ENCODE measurements at places on chromosomes 16 and 17.

DNA sequence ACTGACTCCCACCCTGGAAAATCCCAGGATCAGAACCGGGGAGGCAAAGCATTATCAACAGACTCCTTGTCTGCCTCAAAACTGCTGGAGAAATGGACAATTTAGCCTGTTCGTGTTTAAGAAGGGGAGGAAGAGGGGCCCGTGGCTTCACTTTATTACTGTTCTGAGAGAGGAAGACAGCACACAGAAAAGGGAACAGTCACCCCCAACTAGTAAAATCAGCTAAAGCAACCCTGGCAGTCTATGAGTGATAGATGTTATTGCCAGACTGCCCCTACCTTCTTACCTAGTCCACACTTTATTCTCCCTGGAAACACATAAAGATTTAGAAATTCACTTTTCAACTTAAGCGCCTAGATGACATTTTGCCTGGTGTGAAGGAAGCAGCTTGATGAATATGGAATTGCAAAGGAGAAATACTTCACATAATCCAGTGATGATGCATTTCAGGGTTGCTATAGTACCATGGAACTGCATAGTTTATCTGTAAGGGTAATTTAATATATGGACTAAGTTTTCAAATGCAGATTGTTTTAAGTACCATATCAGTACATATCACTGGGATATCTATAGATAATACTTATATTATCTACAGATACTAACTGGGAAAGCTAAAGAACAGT is 36.9 kb upstream of the TRAP1 start:
- no peak for DNase-seq

- no peak for DNase-seq
Measured at GRCh38 chr17:46773221-46773605, 45.3 kb downstream of the WNT3 start.

DNA sequence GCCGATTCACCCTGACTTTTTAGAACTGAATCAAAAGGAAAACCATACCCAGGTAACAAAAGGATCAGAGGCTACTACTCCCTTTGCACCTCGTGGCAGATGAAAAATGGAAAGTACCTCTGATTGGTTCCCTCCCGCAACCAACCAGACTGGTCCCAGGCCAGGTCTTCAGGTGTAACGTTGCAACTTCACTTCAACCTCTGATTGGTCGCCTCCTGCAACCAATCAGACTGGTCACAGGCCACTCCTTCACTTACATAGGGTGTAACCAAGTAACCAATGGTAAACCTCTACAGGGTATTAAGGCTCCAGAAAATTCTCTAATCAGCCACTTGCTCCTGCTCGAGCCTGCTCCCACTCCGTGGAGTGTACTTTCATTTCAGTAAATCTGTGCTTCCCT is 89.4 kb downstream of the ADCY9 start:
- no peak for DNase-seq

DNA sequence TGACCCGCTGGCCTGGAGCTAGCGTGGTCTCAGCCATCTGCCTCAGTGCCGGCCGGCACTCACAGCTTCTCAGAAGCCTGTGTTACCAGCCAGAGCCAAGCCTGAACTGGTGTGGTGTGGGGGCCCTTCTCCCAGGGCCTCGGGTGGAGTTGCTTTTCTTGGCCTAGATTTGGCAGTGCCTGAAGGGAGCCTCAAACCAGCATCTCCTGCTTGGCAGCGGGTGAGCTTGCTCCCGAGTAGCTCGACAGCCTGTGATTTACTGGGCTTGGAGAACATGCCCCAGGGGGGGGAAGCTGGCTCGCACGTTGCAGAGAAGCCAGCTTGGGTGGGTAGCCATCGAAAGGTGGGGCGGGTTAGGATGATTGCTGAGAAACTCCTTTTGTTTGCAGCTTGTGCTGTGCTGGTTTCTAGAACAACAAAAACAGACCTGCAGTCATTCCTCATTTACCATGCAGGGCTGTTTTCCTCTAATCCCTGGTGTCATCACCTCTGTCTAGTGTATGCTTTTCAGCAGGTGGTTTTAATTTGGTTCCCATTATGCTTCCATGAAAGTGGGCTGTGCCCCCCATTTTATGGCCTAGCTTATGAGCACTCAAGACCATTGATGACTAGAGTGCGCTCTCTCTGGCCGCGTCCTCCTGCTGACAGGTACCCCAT is 42.2 kb downstream of the TBCD start:
- DNase-seq = no peak

DNA sequence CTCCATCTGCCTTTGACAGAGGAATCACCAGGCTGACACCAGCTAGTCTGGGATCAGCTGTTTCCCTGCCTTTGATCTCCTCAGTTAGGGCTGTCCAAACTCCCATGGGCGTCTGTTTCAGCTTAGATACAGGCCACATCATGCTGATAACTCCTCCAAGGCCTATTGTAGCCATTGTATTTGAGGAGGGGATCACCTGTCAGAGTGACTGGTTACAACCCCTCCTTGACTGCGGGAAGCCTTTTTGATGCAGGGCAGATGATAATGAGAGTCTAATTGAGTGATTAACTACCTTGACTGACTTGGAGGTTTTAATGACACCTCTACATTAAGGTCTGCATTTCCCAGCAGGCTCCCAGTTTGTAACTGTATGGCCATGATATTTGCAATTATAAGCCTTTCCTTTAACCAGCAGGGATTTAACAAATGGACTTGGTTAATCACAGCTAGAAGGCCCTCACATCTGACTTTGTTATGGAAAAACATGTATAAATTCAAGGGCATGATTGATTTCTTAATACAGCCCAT is 863.5 kb downstream of the KCNJ2 start:
- DNase-seq = no peak

DNA sequence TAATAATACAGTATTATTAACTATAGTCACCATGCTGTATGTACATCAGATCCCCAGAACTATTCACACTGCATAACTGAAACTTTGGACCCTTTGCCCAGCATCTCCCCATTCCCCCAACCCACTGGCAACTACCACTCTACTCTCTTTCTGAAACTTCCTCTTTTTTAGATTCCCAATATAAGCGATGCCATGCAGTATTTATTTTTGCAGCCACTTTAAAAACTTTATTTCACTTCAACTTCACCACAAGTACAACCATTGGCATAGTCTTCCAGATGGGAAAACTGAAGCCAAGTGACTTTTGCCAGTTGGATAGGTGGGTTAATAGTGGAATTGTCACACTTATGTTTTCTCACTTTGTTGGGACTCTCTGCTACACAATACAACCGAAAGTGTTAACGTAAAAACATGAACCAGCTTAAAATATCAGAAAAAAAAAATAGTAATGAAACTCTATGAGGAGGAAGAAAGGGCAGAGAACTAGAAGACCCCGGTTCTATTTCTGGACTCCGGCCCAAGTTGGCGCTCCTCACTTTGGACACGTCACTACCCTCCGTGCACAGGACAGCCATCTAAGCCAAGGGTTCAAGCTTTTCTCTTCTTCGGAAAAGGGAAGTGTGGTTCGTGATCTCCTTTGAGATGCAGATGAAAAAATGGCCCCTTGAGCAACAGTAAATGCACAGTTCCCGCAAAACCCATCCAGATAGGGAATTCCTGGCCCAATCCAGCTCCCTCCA is 743 bp downstream of the SHCBP1 start:
- no peak for DNase-seq

GRCh38 chr16:88939972-88940861 is 36.8 kb downstream of the CBFA2T3 start:
- DNase-seq = no peak

GRCh38 chr16:84207879-84208278 is 16.9 kb downstream of the ADAD2 start:
- DNase-seq = no peak

DNA sequence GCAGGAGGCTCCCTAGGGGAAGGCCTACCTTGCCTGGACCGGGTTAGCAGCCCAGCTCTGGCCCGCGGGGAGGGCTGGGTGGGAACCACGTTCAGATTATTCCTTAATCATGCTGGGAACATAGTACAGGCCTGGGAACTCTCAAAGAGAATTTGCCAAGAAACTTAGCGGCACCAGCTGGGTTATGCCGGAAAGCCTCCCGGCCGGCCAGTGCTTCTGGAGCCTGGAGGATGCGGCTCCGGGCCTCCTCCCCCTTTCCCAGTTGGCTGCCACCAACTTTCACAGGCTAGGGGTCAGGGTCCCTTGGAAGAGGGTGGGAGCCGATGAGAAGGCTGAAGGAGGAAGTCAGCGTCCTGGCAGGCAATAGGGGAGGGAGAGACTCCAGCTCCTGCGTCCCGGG is 10.8 kb downstream of the NGFR start:
- DNase-seq = no peak

DNA sequence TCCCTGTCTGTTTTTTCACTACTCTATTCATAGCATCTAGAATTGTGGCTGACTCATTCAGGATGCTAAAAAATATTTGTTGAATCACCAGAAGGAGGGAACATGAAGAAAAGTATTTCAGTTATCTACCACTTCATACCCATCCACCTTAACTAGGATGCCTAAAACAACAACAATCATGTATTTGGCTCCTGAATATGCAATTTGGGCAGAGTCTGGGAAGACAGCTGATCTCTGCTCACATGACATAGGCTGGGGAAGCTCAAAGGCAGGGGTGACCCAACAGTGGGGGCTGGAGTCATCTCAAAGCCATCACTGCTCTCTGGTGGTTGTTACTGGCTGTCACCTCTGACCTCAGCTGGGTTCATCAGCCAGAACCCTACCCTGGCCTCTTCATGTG is 80.1 kb upstream of the RPL38 start:
- DNase-seq = no peak

DNA sequence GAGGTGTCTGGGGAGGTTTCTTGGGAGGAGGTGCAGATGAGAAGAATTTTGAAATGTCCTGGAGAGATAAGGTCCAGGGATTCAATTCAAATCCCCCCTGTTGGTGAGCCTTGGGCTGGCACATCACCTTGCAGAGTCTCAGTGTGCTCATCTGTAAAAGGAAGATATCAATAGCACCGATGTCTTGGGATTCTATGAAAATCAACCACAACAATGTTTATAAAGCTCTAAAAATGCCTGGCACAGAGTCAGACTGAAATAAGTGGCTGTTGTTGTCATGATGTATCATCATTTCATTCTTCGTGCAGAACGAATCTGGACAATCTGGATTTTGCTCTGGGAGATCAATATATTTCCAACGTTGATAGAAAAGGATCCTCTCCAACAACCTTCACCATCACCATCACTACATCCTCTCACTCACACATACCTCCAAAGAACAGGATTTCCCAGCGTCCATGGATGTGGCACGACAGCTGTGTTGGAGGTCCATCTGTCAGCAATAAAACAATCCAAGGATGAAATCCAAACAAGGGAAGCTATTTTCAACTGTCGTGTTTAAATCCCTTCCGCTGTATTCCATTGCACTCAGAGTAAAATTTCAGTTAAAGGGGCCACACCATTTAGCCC is 393.7 kb upstream of the DYNLRB2 start:
- DNase-seq = peak; percentile 44

DNA sequence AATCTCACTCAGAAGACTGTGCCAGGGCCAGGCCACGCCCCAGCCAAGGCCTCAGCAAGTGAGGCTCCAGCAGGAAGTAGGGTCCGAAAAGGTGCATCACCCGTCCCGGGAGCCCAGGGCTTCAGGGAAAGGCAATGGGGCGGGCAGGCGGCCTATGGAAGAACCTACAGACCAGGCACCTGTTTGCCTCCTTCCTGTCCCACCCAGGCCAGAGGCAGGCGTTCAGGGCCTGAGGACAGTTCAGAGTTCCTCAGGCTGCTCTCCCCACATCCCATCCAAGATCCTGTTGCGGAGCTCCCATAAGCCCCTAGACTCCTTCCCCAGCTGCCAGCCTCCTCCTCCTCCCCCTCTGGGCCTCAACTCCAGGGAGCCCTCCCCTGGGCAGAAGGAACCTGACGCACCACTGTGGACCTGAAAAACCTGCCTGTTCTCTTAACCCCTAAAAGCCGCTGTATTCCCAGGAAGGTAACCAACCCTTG is 2.3 kb downstream of the CLUH start:
- DNase-seq = no peak

DNA sequence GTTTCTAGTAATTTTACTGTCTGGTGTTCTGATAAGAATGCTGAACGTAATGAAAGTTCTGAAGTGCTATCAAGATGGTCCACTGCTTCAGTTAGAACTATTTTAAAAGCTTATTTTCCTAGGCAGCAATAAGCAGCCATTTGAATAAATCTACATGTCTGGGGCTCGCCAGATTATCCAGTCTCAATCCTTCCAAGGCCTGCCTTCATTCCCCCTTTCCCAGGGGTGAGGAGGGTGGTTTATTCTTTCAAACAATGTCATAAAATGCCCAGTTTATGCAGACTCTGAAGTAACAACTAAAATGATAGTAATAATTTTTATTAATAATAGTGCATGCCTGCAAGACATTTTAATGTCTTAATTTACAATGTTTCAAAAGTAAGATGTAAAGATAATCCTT is 2.4 kb downstream of the CDH11 start:
- DNase-seq = no peak

DNA sequence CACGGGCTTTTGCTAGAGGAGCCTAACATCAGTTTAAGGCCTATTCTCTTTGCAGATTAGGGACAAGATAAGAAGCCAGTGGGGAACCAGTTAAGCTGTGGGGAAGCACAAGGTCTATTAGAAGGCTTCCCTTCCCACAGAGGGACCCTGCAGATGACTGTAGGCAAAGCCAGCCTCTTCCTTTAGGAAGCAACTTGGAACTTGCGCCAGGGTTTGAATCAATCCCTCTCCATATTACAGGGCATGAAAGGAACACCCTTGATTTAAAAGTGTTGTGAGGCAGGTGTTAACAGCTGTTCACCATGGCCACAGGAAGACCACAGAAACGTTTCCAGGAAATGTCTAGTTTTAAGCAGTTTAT is 77.3 kb downstream of the RPTOR start:
- DNase-seq = no peak

GRCh38 chr16:50841081-50841886 is 99.4 kb downstream of the CYLD start:
- no peak for DNase-seq

GRCh38 chr16:51939378-51939871 is 607.5 kb downstream of the TOX3 start:
- no peak for DNase-seq

DNA sequence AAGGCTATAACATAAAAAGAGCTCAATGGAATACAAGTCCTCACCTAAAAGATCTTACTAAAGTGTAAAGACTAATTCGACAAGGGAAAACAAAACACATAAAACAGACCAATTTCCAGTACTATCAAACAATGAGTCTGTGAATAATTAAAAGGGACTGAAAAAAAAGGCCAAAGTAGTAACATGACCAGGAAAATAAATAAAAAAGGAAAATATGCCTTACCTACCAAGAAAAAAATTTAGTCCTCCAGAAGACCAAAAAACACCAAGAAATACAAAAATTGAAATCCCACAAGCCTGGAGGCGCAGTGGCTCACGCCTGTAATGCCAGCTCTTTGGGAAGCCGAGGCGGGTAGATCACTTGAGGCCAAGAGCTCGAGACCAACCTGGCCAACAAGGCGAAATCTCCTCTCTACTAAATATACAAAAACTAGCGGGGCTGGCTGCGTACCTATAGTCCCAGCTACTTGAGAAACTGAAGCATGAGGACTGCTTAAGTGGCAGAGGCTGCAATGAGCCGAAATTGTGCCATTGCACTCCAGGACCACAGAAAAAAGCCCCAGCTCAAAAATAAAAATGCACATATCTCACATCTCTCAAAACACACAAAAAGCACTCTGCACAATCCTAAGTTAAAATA is 60.8 kb downstream of the TEX14 start:
- DNase-seq = no peak

GRCh38 chr16:85709766-85710585 is 21.2 kb upstream of the GINS2 start:
- no peak for DNase-seq

All from dermis microvascular lymphatic vessel endothelial cell (primary cell).